ENCODE measurements at places on chromosomes 11 and 22. TPM values are rescaled to one million over a fixed set of nuclear protein-coding genes. Genes with fewer than 3 reads are reported as not detected.

Gene CDC42EP2
- 2.9 TPM for total RNA-seq

Gene KCNE3
- 0.06 TPM for total RNA-seq

Gene LMF2
- 25.4 TPM for total RNA-seq

DNA sequence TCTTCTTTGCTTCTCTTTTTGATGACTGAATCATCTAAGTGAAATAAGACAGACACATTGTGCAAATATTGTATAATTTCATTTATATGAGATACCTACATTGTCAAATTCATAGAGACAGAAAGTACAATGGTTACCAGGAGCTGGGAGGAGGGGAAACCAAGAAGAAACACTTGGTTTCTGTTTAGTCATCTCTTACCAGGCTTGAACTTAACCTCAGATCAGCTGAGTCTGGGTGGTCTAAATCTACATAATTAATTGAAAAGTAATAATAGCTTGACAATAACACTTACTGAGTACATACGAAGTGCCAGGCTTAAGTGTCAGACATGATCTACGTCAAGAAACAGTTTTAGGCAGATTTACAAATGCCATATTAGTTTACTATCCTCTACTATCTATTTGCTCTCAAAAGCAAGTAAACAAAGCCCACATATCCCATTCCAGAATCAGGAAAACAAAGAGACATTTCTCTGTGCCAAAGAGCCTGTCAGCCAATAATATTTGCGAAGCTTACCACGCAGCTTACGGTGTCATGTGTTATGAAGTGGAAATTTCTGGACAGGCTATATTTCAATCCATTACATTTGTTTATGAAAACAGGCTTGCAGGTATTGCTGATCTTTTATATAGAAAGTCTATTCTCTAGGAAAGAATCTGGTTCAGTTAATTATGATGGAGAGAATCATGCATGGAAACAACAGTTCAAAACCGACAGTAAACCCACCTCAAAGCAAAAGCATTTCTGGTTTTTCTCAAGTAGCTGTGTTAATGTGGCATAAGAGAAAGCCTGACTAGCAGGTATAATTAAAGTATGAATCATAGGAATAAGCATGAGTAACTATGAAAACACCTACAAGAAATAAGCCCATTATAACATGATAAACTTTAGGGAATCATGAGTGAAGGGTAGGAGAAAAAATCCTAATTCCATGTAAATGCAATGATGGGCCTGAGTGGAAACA, 2.7 kb upstream of the ARHGAP42 start:
- peak; percentile 53 for DNase-seq

DNA sequence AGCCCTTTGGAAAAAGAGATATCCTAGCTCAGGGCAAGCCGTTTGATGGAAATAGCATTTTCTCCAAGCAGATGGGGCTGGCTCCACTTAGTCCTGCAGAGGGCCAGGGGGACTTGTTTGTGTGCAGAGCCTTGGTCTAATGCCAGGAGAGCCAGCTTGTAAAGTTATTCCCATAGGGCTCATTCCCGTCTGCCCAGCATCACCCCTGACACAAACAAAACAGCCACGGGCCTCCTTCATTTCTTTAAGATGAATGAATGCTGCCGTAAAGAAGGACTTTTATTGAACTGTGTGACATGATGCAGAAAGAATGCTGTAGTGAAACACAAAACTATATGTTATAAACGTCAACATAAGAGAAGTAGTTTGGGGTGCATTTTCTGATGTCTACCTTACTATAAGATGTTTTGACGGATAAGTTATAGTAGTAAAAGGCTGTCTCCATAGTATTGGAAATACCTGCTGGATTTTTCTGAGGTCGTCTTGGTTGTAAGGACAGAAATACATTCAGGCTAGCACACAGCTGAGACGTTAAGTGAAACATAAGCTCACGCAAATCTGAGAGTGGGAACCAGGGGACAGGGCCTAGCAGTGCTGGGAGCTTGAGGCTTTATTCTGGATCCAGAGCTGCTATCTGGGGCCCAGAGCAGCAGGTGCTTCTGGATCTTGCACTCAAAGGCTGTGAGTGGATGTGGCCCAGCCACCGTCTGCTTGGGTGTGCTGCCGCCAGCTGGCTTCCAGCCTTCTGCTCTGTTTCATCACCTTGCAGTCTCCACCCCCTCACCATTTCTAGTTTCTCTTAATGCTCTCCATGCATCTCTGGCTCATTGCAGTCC, 53.3 kb downstream of the NCAM1 start:
- peak; percentile 36 for DNase-seq

- DNase-seq, result peak; percentile 80
Measured at GRCh38 chr11:34238966-34239365, 118.8 kb downstream of the ABTB2 start.

GRCh38 chr11:74739546-74740270, 8.5 kb upstream of the CHRDL2 start:
- peak; percentile 54 for DNase-seq

DNA sequence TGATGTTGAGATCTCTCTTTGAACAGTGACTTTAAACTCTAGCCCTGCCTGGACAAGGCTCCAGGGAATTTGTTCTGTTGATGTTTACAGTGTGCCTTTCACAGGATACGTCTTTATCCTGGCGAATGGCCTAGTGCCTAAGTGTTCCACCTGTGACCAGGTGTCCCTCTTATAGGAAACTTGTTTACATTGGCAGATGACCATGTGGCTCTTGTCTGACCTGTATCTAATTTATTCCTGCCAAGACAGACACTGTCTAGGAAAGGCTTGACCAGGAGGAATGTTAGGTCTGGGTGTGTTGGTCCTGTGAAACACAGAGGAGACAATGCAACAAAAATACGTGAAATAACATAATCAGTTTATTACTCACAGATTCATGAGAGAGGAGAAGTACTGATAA, 875.6 kb downstream of the METTL15 start:
- DNase-seq, result no peak

DNA sequence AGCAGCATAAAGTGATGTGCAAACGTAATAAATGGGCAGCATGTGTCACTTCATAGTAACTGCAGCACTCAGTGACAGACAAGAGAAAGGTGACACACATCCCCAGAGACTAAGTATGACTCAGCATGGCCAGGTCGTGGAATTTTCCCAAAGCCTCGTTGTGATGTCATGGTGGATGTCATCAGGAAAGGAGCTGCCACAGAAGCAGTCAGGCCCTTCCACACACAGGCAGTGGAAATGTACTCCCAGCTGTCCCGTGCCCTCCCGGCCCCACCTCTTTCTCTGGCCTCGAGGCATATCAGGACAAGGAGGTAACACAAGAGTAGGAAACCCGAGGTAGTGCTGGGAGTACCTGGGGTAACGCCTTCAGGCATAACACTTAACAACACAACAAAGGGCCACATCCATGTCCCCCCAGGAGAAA, 8.1 kb downstream of the PC start:
- DNase-seq, result peak; percentile 72

- peak; percentile 33 for DNase-seq
Measured at GRCh38 chr22:31973739-31974138, 29.4 kb downstream of the YWHAH start.

DNA sequence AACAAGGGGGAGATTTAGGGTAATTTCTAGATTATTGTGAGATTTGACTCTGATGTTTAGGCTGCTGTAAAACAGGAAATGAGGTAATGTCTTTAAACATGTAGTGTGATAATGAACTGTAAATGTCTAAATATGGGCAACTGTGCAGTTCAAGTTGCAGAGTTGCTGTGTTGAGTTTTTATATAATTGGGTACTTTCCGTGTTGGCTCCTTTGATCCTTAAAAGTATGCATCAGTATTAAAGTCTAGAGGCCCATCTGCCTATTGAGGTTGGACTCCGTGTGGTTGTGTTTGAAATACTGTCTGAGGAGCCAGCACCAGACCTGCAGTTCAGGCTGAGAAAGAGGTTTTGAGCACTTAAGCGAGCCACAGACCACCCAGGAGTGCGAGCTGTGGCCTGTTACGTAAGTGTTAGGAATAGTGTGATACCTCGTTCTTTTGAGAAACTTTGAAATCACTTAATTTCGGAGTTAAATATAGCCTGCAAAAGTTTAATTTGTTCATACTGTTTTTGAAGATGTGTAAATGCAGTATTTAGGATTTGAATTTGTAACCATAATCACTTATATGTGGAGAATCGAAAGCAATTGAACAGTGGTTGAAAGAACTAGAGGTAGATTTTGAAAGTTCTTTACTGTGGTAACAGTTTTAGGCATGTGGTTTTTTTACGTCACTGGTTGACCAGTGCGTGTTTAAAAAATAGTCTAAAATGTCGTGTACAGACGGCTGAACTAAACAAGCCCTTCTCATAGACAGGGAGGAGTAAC, 9.0 kb downstream of the FAM118A start:
- peak; percentile 60 for DNase-seq

Data from Daoy (cell line).